Esophagus (tissue), 2 donors: ENCODE measurements at places on chromosomes 2 and 18. TPM values are rescaled to one million over a fixed set of nuclear protein-coding genes. Genes with fewer than 3 reads are reported as not detected.

The LHCGR gene
- 0.59 TPM for polyA plus RNA-seq

The HYCC2 gene
- 2.8 TPM for polyA plus RNA-seq

The CRACDL gene
- polyA plus RNA-seq = 9.1 TPM

The ZEB2 gene
- 5.9 TPM for polyA plus RNA-seq

The SFTPB gene
- polyA plus RNA-seq = 1.9 TPM

The UGT1A3 gene
- polyA plus RNA-seq = 0.07 TPM

The SKOR2 gene
- polyA plus RNA-seq = not detected

The ECEL1 gene
- polyA plus RNA-seq = not detected

The SLC1A4 gene
- polyA plus RNA-seq = 6.6 TPM

The RSAD2 gene
- 0.49 TPM for polyA plus RNA-seq

The GRHL1 gene
- 61.8 TPM for polyA plus RNA-seq

The CNTNAP5 gene
- not detected for polyA plus RNA-seq

The NEB gene
- 0.33 TPM for polyA plus RNA-seq
